Stimulated activated CD8-positive, alpha-beta memory T cell treated with anti-CD3 and anti-CD28 coated beads, Interleukin-4, amount 100 ng/mL, for 1 hour (primary cell): ENCODE measurements at places on chromosomes 7 and 10.

DNA sequence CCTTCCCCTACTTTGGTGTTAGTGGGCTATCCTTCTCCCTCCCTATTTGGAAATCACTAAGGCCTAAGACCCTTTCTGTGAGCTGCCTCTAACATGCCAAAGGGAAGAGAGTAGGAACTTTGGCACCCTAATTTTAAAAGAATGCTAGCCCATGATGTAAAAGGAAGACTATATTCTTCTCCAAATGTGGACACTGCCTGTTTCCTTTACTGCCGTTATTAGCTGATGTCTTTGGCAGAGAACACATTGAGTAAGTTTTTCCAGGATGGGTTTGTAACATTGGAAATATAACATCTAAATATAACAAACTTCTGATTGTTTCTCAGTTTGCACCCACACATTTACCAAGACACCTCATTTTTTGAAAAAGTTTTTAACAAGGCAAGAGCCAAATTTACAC lies 56.9 kb upstream of the TNKS2 start:
- DNase-seq: no peak

DNA sequence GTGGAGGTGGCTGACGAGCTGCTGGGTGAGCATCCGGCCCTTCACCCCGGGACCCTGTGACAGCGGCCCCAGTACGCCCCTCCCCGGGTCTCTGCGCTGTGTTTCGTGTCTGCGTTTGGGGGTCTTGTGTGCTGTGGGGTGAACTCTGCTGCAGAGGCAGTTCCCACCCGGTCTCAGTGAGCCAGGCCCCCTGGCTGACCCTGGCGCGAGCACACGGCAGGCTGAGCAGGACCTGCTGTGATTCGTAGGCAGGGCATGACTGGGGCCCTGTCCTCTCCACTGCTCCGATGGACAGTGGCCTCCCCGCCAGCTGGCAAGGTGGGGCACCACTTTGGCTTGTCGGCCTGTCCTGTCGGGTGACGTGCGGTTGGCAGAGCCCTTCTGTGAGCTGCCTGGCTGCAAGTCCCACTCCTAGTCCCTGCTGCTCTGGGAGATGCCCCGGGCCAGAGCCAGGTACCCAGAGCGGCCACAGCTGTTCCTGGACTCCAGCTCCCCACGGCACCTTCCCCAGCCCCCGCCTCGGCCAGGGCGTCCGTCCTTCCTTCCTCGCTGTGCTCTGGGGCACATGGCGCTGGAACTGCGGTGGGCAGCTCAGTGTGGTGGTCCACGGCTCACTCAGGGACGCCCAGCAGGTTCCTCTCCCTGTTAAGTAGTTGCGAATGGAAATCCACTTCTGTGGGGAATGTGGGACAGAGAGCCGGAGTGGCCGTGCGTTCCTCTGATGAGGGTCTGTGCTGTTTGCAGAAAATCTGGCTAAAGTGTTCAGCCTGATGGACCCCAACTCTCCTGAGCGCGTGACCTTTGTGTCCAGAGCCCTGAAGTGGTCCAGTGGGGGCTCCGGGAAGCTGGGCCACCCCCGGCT lies 10.5 kb downstream of the GET4 start:
- DNase-seq: no peak

- DNase-seq: peak; percentile 39
Measured at GRCh38 chr7:74026903-74027682, 880 bp upstream of the ELN start.

DNA sequence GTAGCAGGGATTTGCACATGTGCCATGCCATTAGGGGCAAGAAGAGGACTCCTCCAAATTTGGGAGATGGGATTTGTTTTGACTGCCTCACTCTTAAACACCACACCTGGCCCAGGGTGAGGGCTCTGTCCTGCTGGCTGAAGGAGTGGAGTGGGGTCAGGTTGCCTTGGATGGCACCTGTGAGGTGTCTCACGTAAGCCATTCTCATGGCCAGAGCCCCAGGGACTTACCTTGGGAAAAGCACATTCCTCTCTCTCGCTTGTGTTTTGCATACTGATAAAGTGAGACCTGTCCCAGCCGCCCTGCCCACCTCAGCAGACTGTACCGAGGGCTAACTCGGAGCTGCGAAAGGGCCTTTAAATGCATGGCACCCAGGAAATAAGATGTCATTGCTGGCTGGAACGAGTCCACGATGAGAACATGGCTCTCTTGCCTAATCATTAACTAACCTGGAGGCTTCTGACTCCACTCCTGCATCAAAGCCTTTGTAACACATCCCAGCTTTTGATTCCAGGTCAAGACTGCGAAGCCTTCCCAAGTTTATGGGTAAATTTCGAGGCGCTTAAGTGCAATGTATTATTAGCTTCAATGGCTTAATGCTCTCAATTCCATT lies 184.0 kb upstream of the RNF32 start:
- DNase-seq: no peak
